Activated naive CD4-positive, alpha-beta T cell treated with anti-CD3 and anti-CD28 coated beads, Interleukin-2, amount 50 U/mL, for 72 hours (primary cell): ENCODE measurements at places on chromosomes 6 and 20. TPM values are rescaled to one million over a fixed set of nuclear protein-coding genes. Genes with fewer than 3 reads are reported as not detected.

DNA sequence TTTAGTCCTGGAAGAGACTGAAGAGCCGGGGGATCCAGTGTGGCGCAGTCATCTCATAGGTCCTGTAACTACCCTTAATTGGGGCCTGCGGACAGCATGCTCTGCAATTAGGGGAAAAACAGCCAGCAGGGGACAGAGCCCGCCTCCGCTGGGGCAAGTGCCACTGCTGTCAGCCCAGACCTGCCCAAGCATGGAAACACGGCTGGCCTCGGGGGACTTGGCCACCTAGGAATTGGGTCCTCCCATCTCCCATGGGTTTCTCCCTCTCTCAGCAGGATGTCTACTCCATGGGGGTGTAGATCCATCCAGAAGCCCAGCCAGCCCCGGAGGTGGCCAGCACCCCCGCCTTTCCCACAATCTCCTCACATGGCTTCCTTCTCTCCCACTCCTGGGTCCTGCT lies 3.6 kb downstream of the GHRH start:
- no peak for DNase-seq

DNA sequence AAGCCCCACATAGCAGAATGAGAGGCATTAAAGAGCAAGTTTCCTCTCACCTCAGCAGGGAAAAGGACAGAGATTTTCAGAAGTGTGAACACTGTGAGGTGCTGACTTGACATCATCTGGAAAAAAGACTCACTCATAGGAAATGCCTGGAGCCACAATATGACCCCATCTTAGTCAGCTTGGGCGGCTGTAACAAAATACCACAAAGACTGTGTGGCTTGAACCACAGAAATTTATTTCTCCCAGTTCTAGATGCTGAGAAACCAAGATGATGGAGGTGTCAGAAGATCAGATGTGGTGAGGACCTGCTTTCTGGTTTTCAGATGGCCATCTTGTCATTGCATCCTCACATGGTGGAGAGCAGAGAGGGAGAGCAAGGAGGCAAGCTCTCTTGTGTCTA lies 253.1 kb downstream of the ADGB start:
- peak; percentile 31 for DNase-seq

GRCh38 chr20:9835302-9835701 lies 3.6 kb downstream of the PAK5 start:
- no peak for DNase-seq

- DNase-seq, result no peak
These were observed 10.1 kb downstream of the FGD2 start for GRCh38 chr6:37015532-37015931.

DNA sequence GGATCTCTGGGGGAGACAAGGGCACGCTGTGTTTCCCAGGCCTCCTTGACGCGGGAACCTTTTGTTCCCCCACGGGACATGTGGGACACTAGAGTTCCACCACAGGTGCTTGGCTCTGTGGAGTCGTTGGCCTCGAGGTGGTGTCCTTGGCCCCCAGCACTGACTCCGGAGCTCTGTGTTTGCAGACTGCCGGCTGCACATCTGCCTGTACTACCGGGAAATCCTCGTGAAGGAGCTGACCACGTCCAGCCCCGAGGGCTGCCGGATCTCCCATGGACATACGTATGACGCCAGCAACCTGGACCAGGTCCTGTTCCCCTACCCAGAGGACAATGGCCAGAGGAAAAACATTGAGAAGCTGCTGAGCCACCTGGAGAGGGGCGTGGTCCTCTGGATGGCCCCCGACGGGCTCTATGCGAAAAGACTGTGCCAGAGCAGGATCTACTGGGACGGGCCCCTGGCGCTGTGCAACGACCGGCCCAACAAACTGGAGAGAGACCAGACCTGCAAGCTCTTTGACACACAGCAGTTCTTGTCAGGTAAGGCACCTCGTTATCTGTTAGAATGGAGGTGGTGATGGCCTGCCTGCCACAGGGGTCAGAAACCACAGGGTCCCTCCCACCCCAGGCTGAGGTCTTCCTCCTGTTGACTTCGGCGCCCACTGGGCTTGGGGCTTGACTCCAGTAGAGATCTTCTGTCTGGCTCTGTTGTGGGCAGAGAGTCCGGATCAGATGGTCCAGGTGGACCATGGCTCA lies 9.9 kb downstream of the IRF4 start:
- DNase-seq, result no peak

GRCh38 chr6:143058987-143059386 lies 1.7 kb upstream of the AIG1 start:
- no peak for DNase-seq

GRCh38 chr6:8079126-8079525 lies 14.9 kb upstream of the BLOC1S5 start:
- DNase-seq, result no peak

DNA sequence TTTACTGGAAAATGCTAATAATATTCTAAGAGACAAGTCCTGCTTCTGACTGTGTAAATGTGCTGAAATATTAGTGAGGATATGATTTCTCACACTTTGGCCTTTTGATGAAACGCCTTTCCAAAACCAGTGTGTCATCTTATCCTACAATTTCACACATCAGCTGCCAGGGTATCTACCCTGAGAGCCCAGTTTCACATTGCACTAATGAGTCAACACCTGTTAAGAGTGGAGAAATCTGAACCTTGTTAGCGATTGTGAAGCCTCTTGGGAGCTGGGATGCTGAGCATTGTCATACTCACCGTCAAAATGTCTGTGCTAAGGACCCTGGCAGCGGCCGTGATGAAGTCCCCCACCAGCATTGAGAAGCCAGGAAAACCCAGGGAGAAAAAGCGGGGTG lies 166.0 kb downstream of the RALGAPA2 start:
- DNase-seq, result no peak

The CCN2 gene
- not detected for total RNA-seq

- no peak for DNase-seq
These were observed 224 bp downstream of the MPC1 start for GRCh38 chr6:166382500-166382932.

The ZNF831 gene
- total RNA-seq, result 6.6 TPM

DNA sequence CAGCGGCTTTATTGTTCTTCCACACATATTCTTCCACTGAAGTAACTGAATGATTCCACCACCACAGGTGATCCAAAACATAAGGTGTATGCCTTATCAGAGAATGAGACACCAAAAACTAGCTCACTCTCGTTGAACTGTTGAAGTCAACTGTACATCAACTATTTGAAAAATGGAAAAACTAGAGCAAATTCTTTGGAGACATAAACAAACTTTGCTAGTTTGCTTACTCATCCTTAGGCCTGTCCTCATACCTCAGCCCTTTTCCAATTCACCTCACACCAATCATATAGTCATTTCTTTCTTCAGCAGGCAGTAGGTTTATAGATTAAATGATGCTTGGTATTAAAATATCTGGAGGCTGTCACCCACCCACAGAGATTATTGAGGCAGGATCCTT lies 77.1 kb upstream of the RNF217 start:
- DNase-seq, result no peak

- DNase-seq, result no peak
These were observed 859.4 kb downstream of the MAFB start for GRCh38 chr20:39829661-39830060.

- no peak for DNase-seq
These were observed 21.3 kb downstream of the TAF11 start for GRCh38 chr6:34866509-34866908.

GRCh38 chr6:44061375-44062104 lies 65.7 kb downstream of the MRPL14 start:
- no peak for DNase-seq
